Stimulated activated CD4-positive, alpha-beta T cell treated with anti-CD3 and anti-CD28 coated beads, Interleukin-1b, Interleukin-23, amount 100 ng/mL, for 1 hour (primary cell): ENCODE measurements at places on chromosomes 3 and 15.

GRCh38 chr3:99023590-99024192, 122.2 kb upstream of the DCBLD2 start:
- no peak for DNase-seq

GRCh38 chr15:70027518-70027917, 70.2 kb downstream of the TLE3 start:
- DNase-seq, result no peak

GRCh38 chr3:24088782-24089181, 143.7 kb downstream of the NR1D2 start:
- no peak for DNase-seq

DNA sequence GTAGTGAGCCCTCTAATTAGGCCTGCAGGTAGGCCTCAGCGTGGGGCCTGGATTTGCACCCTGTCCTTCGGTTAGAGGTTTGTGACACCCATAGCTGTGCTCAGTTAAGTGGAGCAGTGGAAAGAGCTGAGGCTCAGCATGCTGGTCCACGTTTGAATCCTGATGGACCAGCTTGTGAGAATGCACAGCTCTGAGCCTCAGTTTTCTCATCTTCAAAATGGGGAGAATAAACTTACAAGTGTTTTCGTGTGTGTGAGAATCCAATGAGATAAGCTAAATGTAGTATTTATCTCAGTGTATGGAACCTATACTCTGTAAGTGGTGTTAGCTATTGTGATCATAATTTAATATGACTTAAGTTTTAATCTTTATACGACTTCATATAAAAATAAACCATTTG, 22.5 kb downstream of the EEFSEC start:
- no peak for DNase-seq

DNA sequence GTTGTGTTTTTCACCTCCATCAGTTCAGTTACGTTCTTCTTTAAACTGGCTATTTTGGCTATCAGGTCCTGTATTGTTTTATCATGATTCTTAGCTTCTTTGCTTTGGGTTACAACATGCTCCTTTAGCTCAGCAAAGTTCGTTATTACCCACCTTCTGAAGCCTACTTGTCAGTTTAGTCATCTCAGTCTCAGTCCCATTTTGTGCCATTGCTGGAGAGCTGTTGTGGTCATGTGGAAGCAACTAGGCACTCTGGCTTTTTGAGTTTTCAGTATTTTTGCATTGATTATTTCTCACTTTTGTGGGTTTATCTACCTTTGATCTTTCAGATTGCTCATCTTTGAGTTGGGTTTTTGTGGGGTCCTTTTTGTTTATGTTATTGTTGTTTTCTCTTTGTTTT, 151.3 kb downstream of the CFAP20DC start:
- DNase-seq, result no peak

GRCh38 chr15:94453227-94453988, 222.0 kb downstream of the MCTP2 start:
- no peak for DNase-seq

- no peak for DNase-seq
Observed at GRCh38 chr15:92812271-92812670, 87.9 kb upstream of the CHD2 start.

- no peak for DNase-seq
Observed at GRCh38 chr15:62618432-62618831, 424.1 kb upstream of the TPM1 start.

DNA sequence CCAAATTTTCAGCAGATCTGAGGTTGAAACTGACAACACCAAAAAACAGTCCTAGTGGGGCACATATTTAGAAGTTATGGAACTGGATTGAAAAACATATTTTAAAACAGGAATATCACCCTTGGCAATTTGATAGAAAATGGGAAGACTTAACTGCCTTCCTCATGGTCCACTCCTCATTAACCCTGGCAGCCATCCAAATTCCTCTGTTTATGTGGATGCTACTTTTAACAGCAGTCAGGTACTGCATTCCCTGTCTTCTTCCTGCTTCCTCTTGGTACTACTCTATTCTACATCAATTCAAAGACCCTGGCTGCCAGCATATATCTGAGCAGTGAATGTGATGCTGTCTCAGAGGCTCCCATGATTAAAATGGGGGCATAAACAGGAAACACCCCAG, 54.3 kb downstream of the PDE8A start:
- no peak for DNase-seq

DNA sequence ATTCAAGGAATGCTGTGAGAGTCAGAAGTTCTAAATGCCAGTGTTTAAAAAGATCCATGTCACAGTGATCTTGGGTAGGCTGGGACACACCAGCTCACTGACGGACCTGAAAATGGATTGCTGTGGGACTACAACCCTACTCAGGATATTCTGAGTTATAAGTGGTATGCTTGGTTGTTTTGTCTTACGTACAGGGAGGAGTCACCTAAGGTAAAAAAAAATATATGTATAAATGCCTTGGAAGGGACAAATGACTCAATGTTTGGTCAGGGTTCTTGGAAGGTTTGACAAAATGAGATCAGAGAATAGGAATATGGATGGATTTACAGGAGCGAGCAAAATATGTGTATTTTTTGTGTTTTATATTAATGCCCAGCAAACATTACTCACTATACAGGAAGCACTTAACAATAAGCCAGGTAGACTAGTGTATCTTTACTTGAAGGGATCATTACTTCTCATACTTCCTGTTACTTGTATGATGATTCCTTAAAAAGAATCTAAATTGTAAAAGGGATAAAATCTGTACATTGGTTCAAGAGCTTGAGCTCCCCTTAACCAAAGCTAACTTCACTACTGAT, 767.3 kb downstream of the GBE1 start:
- DNase-seq, result no peak

- DNase-seq, result no peak
Observed at GRCh38 chr3:101128001-101128400, 134.8 kb upstream of the ABI3BP start.

DNA sequence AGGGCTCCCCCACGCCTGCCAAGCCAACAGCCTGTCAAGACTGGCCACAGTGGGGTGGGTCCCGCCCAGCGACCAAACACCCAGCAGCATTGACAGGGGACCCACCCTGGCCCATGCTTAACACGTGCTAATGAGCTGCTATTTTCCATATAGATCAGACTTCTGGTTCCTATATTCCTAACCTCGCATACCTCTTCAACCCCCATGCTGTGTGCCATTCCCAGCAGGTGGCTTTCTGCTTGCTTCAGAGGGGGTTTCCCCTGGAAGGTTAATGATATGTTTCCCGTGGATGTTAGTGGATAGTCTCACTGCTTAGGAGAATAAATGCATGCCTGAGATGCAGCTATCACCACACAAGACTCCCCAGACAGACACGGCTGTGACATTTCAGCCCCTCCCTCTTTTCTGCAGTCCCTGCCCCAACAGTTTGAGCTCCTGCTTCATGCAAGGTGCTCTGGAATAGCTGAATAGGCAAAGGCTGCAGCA, 37.9 kb upstream of the MGLL start:
- DNase-seq, result no peak
